IPS-NIHi11 (cell line): ENCODE measurements at places on chromosomes 12 and 14.

DNA sequence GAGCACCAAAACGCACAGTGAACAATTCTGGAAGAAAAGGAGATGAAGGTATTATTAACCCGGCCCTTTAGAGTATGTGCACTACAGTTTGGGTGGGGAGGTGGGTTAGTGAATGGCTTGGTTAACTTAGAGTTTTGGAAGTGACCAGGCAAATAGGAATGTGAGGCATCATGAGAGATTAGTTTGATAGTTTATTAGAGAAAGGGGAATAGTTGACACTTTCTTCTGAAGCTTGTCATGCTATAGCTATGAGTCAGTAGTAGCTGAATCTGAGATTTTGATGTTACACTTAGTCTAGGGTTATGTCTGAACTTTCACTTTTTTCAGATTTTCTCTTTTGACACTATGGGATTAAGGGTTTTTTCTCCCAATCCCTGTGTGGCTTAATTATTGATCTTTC is 567.2 kb downstream of the SNAPC1 start:
- DNase-seq: no peak

- no peak for DNase-seq
These were observed 11.7 kb downstream of the ITGA5 start for GRCh38 chr12:54407183-54407905.

- DNase-seq: peak; percentile 31
These were observed 14.7 kb downstream of the CPSF6 start for GRCh38 chr12:69254046-69254445.

GRCh38 chr12:121930862-121931261 is 12.5 kb downstream of the CFAP251 start:
- DNase-seq: no peak

DNA sequence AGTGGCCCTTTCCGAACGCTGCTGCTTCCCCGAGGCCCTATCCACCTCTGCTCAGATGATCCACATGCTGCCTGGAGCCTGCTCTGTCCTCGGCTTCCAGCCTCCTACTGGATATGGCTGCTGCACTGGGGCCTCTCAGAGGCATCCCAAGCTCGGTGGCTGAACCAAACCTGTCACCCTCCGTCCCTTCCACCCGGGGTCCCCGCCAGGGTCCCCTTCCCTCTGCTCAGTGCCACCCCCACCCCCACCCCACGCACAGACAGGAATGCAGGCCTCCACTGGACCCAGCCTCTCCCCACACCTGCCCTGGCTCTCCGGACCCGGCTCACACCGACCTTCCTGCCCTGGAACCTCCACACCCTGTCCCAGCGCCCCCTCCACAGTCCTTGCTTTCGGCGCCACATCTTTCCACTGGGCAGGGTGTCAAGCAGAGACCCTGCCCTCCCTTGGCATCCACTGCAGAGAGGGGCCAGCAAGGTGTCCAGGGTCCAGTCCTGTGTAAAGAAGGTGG is 6.1 kb downstream of the CEP170B start:
- DNase-seq: no peak

- peak; percentile 80 for DNase-seq
These were observed 8.8 kb upstream of the CHGA start for GRCh38 chr14:92914087-92914656.

- DNase-seq: no peak
These were observed 78.0 kb downstream of the PRKCH start for GRCh38 chr14:61399365-61399764.

DNA sequence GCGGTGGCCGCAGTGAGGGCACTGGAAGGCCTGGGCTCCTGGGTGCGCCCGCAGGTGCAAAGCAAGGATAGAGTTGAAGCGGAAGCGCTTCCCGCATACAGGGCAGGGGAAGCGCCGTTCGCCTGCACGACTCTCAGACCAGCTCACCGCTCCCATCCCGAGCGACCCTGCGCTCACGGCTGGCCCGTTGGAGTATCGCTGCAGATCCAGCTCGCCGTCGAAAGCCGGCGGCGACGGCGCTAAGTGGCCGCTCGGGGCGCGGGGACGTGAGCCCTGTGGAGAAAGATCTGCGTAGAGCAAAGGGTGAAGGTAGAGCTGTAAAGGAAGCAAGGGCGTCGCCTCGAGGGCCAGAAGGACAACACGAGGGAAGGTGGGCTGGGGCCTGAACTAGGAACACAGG is 5.4 kb downstream of the ZNF219 start:
- DNase-seq: no peak

- peak; percentile 35 for DNase-seq
These were observed 19.9 kb downstream of the SETD3 start for GRCh38 chr14:99460793-99461192.

DNA sequence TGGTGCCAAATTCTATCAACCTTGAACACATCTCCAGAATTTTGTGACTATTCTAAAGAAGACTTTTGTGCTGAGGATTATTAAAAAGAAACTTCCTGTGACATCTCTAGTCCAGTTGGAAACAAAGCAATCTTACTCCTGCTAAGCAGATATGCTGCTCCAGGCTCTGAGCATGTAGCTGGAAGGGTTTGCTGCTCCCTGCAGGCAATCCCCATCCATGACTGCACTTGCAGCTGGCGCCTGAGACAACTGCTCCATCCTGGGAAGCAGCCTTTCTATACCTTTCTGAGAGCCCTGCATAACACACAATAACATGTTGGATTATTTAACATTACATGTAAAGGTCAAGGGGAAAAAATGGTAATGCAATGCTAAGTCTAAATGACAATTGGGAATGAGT is 105.1 kb downstream of the NDUFA12 start:
- DNase-seq: peak; percentile 34

DNA sequence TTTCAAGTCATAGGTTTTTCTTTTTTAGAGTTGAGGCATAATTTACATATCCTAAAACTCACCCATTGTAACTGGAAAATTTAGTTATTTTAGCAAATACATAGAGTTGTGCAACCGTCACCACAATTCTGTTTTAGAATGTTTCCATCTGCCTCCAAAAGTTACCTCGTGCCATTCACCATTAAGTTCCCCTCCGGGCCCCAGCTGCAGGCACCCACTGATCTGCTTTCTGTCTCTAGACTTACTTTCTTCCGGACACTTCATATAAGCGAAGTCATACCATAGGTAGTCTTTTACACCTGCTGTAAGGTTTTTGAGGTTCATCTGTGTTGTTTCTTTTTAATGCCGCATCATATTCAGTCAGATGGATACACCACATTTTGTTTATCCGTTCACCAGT is 28.7 kb downstream of the PPP2R5C start:
- DNase-seq: no peak

DNA sequence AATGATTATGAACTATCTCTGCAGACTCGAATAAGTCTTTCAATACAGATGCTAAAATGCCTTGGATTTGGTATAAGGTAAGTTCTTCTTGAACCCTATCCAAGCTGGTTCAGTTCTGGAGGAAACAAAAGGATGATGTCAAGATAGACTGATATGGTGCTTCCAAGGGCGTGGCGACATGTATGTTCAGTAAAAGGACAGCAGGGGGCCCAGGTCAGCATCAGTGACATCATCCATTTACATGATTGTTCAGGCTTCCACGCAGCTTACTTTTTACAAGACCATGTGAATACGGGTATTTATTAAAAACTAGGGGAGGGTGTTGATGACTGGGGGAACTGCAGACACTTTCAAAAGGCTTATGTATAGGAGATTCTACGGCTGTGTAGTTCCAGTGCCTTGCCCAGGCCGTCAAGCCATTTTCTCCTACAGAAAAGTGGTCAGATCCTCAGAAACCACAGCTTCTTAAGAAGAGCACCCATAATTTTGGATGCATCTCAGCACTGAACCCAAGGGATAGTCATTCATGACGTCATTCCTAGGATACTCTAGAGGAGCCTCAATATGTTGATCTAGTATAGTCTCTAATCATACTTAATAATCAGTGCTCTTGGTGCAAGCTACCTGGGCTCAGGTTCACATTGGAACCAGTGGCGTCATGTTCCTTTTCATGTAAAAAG is 527.7 kb downstream of the FUT8 start:
- no peak for DNase-seq

DNA sequence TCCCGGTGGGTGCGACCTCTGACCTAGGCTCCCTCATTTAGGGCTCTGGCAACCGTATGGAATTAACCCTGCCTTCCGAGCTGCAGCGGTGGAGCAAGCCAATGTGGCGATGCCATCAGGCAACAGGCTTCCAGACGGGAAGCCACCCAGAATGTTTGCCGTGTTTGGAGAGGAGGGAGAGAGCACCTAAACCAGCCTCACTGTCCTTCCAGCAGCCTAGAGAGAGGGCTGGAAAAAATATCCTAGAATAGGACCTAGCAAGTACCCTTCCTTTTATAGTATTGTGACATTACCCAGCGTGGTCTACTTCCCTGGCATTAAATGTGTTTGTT is 287 bp upstream of the SLC2A13 start:
- DNase-seq: no peak

- DNase-seq: no peak
These were observed 27.6 kb upstream of the PPM1A start for GRCh38 chr14:60221457-60221856.

DNA sequence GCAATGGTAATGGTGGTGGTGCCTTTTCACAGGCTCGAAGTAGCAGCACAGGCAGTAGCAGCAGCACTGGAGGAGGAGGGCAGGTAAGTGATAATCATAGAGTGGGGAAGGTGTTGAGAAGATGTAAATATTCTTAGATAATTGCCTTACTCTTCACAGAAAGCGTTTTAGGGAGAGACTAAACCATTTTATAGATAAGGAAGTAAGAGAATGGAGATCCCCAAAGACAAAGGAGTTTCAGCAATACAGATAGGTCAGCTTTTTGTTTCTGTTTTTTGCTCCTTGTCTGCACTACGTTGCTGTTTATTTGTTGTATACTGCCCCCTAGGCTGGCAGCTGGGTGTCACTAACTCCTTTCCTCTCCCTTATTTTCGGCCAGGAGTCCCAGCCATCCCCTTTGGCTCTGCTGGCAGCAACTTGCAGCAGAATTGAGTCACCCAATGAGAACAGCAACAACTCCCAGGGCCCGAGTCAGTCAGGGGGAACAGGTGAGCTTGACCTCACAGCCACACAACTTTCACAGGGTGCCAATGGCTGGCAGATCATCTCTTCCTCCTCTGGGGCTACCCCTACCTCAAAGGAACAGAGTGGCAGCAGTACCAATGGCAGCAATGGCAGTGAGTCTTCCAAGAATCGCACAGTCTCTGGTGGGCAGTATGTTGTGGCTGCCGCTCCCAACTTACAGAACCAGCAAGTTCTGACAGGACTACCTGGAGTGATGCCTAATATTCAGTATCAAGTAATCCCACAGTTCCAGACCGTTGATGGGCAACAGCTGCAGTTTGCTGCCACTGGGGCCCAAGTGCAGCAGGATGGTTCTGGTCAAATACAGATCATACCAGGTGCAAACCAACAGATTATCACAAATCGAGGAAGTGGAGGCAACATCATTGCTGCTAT is 2.0 kb downstream of the SP1 start:
- peak; percentile 22 for DNase-seq

DNA sequence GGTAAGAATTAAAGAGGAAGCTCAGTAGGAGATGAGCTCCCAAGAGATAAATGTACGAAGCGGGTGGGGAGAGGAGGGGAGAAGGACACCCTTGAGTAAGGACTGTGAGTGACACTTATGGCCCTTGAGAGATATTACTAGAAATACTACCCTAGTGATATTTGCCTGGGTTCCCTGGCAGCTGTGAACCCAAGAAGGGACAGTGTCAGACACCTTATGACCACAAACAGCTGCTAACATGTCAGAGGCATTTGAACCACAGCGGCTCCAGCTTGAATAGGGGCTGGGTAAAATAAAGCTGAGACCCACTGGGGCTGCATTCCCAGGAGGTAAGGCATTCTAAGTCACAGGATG is 19.6 kb upstream of the SLC6A12 start:
- DNase-seq: no peak

DNA sequence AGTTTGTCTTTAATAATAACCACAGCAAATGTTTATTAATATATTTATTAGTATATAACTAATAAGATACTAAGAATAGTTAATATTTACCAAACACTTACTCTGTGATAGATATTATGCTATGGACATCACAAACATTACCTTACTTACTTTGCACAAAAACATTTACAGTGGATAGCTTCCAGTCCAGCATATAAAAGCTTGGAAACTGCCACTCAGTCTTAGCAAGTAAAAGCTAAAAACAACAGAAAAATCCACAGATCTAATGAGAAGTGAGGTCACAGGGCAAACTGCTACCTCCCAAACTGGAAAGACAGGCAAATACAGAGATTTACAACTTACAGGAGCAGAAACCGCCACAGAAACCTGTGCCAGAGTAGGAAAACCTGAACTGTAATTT is 99.8 kb downstream of the METTL25 start:
- no peak for DNase-seq

GRCh38 chr12:31715283-31715825 is 13.5 kb downstream of the AMN1 start:
- DNase-seq: no peak

- no peak for DNase-seq
These were observed 112.6 kb downstream of the CALM1 start for GRCh38 chr14:90509403-90509802.

- no peak for DNase-seq
These were observed 215.1 kb downstream of the LRRK2 start for GRCh38 chr12:40439771-40440492.

GRCh38 chr12:53233671-53234121 is 1.7 kb upstream of the RARG start:
- no peak for DNase-seq

- DNase-seq: peak; percentile 14
These were observed 220.6 kb upstream of the OR4E1 start for GRCh38 chr14:21894003-21894897.
